Natural killer cell (primary cell): ENCODE measurements at places on chromosomes 1 and 21.

DNA sequence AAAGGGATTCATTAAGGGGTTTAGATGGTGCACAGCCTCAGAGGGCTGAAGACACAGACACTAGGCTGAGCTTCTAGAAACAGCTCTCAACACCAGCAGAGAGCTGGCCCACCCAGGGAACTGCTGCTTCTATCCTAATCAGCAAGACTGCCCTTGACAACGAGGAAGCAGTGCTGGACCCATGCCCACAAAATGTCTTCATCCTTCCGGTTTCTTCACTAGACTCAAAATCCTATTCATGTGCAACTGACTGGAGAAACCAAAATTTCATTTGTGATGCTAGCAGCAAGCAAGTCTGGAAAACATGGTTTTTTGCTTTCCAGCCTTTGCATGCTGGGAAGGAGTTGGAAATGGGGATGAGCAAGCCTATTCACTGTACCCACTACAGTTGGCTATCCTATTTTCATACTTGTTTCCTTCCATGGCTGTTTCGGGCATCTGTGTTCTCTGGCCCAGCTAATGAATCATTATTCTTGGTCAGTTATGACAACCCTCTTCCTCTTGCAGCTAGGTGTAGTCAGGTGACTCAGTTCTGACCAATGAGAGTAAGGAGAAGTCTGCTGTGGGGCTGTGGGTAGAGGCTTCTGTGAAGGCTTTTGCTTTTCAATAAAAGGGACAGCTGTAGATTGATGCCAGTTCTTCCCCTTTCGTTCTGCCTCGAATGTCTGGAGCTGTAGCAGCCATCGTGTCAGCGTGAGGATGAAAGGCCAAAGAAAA, 14.6 kb upstream of the TMEM61 start:
- DNase-seq, result peak; percentile 12

- DNase-seq, result no peak
Measured at GRCh38 chr1:60160141-60160540, 86.6 kb upstream of the C1orf87 start.

DNA sequence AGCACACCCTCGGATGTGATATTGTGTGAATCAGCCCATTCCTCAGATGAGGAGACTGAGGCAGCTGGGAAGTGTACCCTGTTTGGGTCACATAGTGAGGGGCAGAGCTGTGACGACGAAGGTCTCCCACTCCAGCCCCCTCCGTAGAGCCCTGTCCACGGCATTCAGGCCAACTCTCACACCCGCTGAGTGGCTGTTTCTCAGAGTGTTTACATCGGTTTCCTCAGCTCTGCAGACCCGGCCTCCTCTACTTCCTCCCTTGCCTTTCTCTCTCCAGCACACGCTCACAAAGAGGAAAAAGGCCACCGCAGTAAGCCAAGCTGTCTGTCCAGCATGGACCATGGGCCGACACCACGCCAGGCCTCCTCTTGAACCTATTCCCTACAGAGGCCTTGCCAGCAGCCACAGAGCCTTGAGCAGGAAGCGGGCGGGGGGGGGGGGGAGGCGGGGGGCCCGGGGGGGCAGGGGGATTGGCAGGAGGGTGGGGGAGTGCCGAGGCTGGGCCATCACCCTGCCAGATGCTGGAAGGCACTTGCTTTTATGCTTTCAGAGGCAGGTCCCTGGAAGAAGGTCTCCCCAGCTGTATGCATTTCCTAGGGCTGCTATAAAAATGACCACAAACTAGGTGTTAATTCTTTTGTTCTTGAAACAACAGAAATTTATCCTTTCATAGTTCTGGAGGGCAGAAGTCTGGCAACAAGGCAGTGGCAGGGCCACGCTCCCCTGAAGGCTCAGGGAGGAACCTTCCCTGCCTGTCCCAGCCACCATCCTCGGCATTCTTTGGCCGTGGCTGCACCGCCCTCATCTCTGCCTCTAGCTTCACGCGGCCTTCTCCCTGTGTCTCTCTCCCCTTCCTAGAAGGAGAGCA, 178.4 kb downstream of the PSMG1 start:
- DNase-seq, result peak; percentile 31

GRCh38 chr1:12658531-12659453, 14.9 kb downstream of the AADACL4 start:
- DNase-seq, result peak; percentile 59

GRCh38 chr1:234212764-234213657, 160.2 kb upstream of the COA6 start:
- peak; percentile 74 for DNase-seq

GRCh38 chr1:82921759-82922158, 1077.2 kb downstream of the TTLL7 start:
- DNase-seq, result no peak

DNA sequence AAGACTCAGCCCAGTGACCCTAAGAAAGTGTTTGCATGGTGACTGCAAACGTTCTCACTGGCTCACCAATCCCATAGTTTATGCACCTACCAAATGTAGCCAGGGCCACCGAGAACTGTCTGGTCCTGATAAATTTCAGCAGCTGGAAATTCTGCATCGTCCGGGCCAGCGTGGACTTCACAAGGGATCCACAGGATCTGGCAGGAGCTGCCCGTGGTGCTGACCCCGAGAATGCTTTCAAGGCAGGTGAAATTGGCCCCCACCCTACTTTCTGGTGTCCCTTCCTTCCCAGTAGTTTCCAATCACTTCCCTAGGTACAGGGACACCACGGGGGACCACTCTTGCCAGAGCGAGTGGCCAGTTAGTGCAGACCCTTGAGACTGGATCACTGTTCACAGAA, 26.2 kb downstream of the UBASH3A start:
- DNase-seq, result no peak

DNA sequence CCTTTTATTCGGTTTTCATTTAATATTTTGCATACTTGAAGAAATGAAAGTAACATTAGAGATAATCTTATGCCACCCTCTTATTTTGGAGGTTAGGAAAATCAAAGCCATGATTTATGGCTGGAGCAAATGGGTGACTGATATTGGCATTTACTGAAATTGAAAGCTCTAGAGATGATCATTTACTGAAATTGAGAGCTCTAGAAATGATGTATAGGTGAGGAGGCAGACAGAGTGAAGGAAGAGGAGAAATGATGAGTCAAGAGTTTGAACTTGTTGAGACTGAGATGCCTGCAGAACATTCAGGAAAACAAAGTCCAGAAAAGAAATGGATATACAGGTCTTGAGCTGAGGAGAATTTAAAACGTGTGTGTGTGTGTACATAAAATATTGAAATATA, 217.6 kb downstream of the LTN1 start:
- no peak for DNase-seq
